NCI-H2107 (cell line): ENCODE measurements at places on chromosomes 5 and 9.

GRCh38 chr9:76004526-76004925 is 114.1 kb downstream of the PCSK5 start:
- DNase-seq = no peak

GRCh38 chr9:136107953-136108647 is 10.6 kb downstream of the TMEM250 start:
- DNase-seq = peak; percentile 60

GRCh38 chr5:140055152-140055551 is 12.1 kb upstream of the NRG2 start:
- DNase-seq = no peak

GRCh38 chr5:132688536-132689339 is 14.9 kb downstream of the IL4 start:
- no peak for DNase-seq

GRCh38 chr9:120386390-120387131 is 193.4 kb downstream of the CDK5RAP2 start:
- DNase-seq = peak; percentile 47
